NCI-H460 (cell line): ENCODE measurements at places on chromosomes 2 and 18.

GRCh38 chr2:3666613-3666975 lies 8.6 kb downstream of the ALLC start:
- DNase-seq, result no peak

GRCh38 chr2:15293262-15293937 lies 267.7 kb downstream of the NBAS start:
- no peak for DNase-seq

DNA sequence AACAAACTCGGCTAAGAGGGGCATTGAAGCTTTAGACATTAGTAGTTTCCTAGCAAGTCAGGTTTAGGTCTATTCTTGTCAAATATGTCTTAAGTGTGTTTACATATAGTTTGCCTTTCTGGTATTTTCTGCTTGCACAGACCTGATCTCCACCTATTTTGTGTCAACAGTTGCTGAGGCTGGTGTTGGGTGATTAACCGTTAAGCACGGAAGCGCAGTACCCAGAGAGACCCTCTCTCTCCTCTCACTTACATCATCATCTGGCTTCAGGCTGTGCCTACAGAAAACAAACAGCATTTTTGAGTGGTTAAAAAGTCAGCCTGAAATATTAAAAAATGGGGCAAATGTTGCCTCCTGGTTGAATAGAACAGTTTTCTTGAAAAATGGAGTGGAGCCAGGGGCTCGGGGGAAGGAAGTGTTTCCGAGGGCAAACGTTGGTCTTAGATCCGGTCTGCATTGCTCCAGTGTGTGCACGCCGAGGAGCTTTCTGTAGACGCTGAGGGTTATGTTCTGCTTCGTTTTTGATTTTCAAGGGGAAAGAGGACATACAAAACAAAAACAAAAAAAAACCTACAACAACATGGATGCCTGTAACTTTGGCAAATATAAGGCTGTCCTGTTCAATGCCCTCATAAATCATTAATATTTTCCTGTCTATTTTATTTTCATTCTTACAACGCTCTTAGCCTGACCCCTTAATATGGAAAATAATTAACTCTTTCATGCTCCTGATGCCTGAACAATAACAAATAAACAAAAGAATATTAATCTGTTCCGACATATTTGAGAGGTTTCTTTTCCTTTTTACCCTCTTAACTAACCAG lies 120.8 kb downstream of the MEIS1 start:
- no peak for DNase-seq

GRCh38 chr2:229852565-229852964 lies 69.2 kb downstream of the TRIP12 start:
- no peak for DNase-seq

DNA sequence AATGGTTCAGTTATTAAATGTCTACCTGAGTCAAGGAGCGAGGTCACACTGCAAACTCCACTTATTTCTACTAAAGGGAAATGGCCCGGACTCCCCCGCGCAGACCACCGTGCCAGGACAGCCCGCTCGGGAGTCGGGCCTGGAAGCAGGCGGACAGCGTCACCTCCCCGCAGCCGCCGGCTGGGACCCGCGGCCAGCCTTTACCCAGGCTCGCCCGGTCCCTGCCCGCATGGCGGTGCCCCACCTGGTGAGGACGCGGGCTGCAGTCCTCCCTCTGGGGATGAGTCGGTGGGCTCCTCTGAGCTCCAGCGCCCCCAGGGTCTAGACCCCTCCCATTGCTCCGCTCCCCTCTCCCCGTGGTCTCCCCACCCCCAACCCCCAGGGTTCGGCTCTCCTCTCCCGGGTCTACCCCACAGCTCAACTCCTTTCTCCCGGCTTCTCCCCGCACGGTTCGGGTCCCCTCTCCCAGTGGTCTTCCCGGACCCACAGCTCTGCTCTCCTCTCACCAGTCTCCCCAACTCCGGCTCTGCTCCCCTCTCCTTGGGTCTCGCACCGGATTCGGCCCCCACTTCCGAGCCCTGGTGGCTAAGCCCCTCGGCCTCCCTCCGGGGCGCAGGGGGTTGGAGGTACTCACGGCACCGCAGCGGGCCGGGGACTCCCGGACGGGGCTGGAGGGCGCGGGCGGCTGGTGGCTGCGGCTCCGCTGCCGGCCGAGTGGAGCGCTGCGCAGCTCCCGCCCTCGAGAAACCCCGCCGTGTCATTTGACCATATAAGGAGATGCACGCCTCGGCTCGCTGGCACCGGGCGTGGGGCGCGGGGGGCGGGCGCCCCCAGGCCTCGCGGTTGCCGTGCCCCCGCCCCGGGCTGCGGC lies at the start of gene FHL2:
Gene FHL2 (minus strand): TSS at position 716 of the 871 bp plus-strand sequence. CDS start 12,535 bp downstream, outside the sequence.
- peak; percentile 71 for DNase-seq

DNA sequence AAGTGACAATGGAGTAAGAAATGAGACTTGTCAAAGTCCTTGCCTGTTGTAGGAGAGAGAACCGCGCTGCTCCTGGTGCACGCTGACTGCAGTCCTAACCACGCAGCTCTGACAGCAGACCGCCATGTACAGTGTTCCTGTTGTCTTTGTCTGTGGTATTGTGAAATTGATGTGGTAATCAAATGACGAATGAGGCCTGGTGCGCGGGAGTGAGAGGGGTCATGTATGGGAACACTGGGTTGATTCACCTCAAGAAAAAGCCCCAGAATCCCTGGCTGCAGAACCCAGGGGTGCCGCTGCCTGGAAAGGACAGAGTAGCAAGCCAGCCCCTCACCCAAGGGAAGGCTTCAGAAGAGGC lies 64.0 kb downstream of the INPP4A start:
- no peak for DNase-seq

GRCh38 chr2:141929331-141930252 lies 201.2 kb downstream of the LRP1B start:
- DNase-seq, result no peak

GRCh38 chr18:79805211-79805887 lies 7.6 kb downstream of the KCNG2 start:
- no peak for DNase-seq

- DNase-seq, result peak; percentile 39
Measured at GRCh38 chr2:165698444-165698884, 95.6 kb downstream of the GALNT3 start.
